Activated naive CD4-positive, alpha-beta T cell treated with Interleukin-2 at 50 U/mL for 16 hours (primary cell): ENCODE measurements at places on chromosomes 2 and 18.

GRCh38 chr2:46435796-46436360 lies 43.5 kb upstream of the TMEM247 start:
- no peak for DNase-seq

- no peak for DNase-seq
Observed at GRCh38 chr2:29113891-29114321, 1.3 kb upstream of the CLIP4 start.

DNA sequence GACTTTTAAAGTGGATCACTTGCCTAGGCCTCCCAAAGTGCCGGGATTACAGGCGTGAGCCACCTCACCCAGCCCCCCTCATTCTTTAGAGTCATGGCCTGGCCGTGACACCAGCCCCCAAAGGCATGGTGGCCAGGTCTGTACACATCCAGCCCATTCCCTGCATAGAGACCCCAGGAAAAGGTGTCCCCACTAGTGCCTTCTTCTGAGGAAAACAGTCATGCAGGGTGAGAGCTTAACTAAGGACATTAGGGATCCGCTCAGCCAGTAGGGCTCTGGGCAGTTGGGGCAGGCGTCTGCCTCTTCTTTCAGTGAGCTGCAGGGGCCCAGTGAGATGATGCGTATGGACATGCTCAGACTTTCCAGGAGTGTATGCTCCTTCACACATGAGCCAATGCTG lies 5.7 kb upstream of the AMER3 start:
- no peak for DNase-seq

DNA sequence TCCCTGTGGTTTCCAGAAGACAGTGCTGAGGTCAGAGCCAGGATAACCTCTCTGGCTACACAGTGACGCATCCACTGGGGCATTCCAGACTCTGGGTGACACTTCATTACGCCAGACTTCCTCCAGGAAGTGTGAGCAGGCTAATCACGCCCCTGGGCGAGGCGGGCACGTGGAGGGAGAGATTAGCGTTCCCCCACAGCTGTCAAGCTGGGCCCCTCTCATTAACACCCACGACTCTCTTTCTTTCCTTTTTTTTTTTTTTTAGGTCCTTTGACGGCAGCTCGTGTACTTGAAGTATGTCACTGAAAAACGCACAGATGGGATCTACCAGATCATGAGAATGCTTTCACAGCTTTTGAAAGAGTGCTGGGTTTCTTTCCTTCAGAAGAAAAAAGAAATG lies 274.6 kb downstream of the AFF3 start:
- no peak for DNase-seq

DNA sequence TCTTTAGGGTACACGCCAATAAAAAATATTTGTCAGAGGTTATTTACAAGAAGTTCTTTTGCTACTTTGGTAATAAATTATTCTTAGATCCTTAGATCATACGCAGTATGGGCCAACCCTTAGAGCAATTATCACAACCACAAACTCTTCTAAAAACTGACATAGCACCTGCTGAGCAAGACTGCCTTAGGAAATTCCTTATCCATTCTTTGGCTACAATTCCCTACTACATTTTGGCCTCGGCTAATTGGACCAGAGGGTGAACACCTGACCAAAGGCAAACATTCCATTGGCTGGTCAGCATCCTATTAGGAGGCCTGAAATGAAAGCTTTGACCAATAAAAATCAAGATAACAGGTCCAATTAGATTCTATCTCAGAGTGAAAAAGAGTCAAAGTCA lies 147.6 kb upstream of the CCDC68 start:
- no peak for DNase-seq

DNA sequence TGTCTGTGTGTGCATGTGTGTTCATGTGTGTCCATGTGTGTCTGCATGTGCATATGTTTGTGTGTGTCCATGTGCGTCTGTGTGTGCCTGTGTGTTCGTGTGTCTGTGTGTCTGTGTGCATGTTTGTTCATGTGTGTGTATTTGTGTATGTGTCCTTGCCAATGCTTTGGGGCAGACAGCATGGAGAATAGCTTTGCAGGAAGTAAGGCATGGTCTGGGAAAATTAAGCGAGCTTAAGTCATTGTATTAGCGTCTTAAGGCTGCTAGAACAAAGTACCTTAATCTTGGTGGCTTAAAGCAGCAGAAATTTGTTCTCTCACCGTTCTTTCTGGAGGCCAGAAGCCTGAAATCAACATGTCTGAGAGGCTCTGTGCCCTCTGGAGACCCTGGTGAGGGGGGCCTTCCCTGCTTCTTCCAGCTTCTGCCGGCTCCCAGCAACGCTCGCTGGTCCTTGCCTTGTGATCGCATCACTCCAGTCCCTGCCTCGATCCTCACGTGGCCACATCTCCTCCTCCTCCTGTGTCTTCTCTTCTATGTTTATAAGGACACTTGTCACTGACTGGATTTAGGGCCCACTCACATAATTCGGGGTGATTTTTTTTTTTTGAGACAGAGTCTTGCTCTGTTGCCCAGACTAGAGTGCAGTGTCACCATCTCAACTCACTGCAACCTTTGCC lies 3.8 kb downstream of the NEU2 start:
- DNase-seq: no peak

- no peak for DNase-seq
Observed at GRCh38 chr2:11355194-11356053, 11.0 kb upstream of the ROCK2 start.

GRCh38 chr18:79718878-79719477 lies 39.4 kb downstream of the CTDP1 start:
- no peak for DNase-seq

GRCh38 chr2:217740756-217741155 lies 262.0 kb downstream of the TNS1 start:
- no peak for DNase-seq

DNA sequence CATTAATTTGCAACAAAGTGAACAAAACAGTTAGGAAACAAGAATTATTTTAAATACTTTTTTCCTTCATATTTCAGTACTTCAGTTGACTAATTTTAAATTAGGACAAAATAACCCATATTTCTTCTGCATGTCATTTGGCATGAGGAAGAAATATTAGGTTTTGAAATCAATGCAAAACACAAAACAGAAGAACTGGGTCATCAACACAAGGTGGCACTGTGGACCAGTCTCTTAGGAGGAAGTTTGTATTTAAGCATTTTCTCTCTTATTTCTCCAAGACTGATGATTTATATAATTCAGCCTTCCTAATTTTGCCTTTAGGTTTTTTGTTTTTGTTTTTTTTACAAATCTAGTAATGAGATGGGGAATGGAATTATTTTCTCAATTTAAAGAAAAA lies 352.8 kb upstream of the KCNH7 start:
- no peak for DNase-seq

- DNase-seq: no peak
Observed at GRCh38 chr2:202932425-202933138, 20.5 kb downstream of the CARF start.

DNA sequence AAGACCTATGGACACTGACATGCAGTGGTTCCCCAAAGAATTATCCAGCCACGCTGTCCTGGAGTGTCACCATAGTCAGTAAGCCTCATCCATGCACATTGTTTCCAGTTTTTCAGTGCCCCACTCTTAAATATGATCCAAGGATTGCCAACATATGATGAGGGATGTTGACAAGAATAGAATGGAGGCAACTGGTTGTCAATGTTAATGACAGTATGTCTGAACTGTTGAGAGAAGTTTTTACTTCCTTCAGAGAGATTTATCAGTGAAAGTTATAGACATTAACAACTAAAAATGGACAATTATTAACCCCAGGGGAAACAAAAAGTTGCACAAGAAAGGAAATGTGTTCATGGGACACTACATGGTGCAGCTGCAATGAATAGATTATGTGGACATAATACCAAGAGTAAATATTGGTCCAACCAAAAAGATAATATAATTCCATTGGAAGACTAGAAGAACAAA lies 69.9 kb downstream of the CYP26B1 start:
- no peak for DNase-seq

DNA sequence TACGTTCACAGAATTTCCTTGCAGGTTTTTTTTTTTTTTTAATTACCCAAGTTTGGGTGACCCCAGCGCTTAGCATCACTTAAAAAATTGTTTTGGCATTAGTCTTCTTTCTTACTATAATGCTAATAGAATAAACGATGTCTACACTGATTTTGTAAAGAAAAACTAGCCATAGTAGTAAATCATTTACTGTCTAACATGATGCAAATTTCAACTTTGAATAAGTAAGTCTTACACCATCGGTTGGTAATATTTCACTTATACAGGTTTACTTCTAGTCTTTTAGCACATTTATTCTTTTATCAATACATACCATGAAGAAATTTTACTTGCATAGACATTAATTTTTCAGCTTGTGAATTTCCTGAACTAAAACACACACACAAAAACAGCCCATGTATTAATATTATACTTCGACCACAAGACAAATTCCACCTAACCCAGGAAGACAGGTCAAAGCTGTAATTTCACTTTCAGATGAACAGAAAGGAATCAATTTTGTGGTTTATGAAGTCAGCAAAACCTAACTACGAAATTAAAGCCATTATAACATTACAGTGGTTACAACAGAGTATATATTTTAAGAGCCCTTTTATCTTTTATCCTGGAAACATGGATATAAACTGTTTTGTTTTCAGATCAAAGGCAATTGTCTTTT lies 1.9 kb downstream of the YES1 start:
- DNase-seq: no peak

- no peak for DNase-seq
Observed at GRCh38 chr2:126877041-126877440, 21.6 kb upstream of the TEX51 start.

DNA sequence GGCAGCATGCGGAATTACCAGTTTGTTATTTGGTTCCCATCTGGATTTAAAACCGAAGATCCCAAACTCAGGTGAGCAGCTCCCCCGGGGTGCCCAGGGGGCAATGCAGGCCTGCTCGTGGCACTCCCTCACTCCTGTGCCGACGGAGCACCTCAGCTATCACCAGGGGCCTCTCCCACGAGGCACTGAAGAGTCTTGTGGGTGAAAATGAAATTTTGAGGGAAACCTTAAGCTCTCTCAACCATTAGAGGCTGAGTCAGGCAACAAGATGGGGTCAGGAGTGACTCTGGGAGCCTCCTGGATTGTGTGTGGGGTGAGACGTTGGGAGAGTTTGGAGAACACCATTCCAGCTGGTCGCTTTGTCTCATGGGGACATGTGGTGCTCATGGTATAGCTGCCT lies 189.0 kb downstream of the PRKCE start:
- DNase-seq: no peak

DNA sequence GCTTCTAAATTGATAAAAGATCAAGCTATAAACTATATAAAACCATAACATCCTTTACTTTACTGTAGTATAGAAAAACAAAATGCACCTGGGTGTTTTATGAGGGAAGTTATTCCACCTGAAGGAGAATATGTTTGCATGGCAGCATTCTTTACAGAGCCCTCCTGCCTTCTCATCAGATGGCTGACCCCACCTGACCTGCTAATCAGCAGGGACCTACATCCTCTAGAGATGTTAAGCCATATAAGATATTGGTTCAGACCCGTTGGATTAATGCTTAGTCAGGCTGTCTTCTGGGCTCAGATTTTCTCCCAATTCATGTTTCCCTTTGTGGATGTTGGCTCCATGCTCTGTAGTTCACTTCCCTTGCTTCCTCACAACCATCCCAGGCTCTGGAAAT lies 414.8 kb downstream of the DPP10 start:
- DNase-seq: no peak

DNA sequence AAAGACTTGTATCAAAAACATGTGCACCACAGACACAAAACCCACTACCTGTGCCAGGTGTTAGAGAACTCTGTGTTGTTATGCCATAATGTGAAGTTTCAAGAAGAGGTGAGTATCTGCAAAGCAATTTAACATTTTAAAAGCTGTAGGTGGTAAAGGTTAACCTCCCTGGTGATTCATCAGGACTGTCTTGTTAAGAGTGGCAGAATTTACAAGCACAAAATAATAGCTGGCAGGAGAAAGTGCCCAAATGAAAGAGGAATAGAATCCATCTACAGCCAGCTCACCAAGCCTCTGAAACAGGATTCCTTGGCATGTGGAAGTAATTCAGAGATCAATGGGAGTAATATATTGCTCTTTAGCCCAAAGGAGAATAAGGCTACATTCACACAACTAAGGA lies 230.7 kb downstream of the AFF3 start:
- DNase-seq: no peak

DNA sequence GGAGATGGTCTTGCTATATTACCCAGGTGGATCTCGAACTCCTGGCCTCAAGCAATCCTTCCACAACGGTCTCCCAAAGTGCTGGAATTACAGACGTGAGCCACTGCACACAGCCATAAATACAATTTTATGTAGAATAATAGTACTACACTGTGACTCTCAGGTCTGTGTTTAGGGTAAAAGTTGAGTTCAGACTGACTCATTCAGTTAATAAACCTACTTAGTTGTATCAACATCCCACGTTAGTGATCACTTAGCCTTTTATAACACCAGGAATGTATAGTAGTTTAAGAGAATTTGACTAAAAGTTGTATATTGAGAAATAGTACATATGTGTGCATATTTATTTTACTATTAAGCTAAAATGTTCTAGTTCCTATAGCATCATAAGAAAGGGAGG lies 237.5 kb downstream of the PHLPP1 start:
- DNase-seq: no peak

GRCh38 chr2:46151577-46151976 lies 145.6 kb upstream of the EPAS1 start:
- no peak for DNase-seq

- no peak for DNase-seq
Observed at GRCh38 chr2:201070948-201071478, 458 bp downstream of the HYCC2 start.

DNA sequence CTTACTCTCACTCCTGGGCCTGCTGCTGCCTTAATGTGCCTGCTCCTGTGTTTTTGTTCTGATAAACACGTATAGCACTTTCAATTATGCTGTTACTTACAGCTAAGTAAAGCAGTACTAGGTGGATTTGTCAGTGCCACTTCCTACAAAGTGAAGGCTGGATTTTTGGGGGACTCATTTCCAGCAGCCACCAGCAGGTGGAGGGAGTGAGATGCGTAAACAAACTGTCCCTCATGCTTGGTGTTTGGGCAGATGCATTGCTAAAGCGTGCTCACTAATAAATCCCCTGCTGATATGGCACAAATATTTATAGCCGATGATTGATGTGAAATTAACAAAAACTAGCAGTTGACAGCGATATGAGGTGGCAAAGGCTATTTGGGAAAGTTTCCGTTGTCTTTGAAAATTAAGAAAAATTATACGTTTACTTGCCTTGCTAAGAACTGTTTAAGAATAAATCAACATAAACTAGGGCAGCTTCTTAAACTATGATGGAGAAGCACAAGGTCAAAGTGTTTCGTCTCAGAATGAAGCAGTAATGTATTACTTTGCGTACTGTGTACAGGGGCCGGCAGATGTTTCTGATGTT lies 101.7 kb downstream of the AGAP1 start:
- DNase-seq: peak; percentile 24

DNA sequence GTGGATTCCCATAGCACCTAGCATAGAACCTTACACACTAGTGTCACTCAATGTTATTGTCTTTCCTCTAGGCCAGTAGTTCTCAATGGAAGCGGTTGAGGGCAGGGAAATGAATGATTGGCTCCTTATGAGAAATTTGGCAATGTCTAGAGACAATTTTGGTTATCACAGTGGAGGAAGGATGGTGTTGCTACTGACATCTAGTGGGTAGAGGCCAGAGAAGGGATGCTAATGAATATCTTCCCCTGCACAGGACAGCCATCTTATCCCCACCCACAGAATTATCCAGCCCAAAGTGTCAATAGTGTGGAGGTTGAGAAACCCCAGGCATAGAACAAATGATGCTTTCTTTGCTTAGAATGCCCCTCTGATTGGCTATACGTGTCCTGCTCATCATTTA lies 15.8 kb downstream of the C18orf63 start:
- no peak for DNase-seq
